H4 (cell line): ENCODE measurements at places on chromosomes 7 and 10. TPM values are rescaled to one million over a fixed set of nuclear protein-coding genes. Genes with fewer than 3 reads are reported as not detected.

DNA sequence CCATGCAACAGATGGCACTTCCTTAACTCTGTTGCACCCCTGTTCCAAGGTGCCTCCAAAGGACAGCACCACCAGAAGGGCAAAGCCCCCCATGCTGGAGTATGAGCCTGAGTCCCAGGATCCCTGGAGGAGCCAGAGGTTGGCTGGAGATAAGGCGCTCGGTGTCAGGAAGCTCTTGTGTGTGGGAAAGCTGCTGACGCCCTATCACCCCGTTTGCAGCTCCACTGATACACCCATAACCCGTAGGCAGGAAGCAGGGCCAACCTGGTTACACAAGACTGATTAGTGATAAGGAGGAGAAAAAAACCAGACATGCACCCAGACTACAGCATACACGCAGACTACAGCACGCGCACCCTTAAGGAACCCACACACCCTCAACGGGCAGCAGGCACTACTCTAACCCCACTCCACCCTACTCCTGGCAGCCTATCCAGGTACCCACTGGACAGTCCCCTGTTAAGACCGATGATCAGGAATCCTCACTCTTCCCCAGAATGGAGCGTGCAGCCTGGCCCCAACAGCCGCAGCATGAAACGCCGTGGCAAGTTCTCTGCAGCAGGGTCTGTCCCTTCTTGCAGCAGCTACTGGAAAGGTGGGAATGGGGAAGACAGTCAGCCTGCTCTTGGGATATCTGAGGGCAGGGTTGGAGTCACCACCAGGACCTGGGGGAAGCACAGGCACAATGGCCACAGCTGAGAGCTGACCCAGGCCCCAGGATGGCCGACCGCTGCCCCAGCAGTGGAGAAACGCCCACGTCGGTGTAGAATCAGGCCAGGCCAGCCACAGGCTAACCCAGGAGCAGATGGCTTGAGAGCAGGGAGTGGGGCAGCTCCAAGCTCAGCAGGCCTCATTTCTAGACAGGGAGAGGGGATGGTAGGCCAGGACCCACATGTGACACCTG is 38.3 kb upstream of the TUBB8 start:
- no peak for DNase-seq

- no peak for DNase-seq
Observed at GRCh38 chr10:600876-601659, 88.4 kb downstream of the DIP2C start.

GRCh38 chr7:151864081-151864480 is 12.8 kb downstream of the PRKAG2 start:
- no peak for DNase-seq

The DDX50 gene
- 41.2 and 42.5 TPM in 2 replicates for total RNA-seq

The CC2D2B gene
- total RNA-seq, result 3.0 TPM in 1 of 2 replicates, not detected in the other
